NCI-H524 (cell line): ENCODE measurements at places on chromosomes 11 and 22.

- peak; percentile 0 for DNase-seq
These were observed 1.4 kb upstream of the SRSF8 start for GRCh38 chr11:95065336-95065735.

- DNase-seq, result no peak
These were observed 13.6 kb downstream of the CD3E start for GRCh38 chr11:118318124-118318523.

- DNase-seq, result no peak
These were observed 1.2 kb upstream of the ZFP91 start for GRCh38 chr11:58577555-58578135.

- DNase-seq, result no peak
These were observed 2.1 kb upstream of the PLXNB2 start for GRCh38 chr22:50309601-50309991.

DNA sequence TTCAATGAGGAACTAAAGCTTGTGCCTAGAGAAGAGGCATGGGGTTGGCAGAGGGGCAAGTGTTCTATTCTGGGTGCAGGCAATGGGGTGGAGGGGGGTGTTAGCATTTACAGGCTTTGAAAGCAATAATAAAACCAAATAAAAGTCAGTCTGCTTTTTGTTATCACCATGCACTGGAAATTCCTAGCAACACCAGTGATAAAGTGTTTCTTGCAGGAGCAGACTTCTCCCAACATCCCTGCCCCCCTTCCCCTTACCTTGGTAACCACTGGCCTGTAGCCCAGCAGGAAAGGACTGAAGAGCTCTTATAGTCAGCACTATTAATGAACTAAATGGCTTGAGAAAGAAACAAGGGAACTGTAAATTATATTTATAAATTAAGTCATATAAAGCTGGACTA is 65.2 kb upstream of the SESN3 start:
- no peak for DNase-seq

GRCh38 chr11:2189938-2190656 is 18.5 kb upstream of the TH start:
- DNase-seq, result no peak

DNA sequence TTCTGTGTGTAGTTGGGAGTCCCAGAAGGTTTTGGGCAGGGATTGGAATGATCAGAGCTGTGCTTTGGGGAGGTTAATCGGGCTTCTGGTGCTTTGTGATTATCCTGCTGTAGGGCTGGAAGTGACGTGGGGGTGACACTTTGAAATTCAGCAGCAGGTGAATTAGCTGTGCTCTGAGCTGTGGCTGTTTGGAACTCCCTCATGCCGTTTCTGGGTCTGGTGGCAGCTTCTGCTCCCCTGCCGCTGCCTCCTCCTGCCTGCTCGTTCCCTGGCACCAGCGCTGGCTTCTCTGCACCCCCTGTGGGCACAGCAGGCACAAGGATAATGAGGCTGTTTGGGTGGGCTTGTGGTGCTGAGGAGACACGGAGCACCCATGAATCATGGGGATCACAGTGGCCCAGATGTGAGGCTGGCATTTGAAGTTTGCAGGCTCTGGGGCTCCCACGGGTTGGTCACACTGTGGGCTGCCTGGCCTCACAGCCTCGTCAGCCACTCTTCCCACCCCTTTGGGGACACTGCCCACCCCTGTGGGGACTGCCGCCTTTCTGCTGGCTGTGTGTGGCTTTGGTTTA is 49.7 kb downstream of the TBC1D22A start:
- no peak for DNase-seq

DNA sequence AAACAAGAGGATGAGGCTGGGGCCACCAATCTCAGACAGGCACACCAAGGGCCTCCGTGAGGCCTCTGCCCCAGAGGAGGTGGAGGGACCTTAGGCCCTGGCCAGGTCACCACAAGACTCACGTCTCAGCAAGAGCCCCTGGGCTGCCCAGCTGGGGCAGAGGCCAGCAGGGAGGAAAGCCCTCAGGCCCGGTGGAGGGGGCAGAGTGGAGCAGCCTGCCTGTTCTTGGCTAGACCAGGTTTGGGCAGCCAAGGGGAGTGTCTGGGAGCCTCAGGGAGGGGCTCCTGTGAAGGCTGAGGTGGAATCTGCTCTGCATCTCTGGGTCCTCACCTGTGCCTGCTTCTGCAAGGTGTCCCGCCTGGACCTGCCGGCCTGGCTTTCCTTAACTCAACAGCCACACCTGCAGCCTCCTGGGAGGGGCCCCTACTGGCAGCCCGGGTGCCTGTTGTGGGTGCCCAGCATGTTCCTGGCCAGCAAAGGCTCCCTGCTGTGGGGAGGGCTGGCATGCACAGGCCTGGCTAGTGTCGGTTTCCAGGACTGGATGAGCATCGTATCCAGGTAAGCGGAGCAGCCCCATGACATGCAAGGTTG is 11.9 kb downstream of the TTLL12 start:
- DNase-seq, result no peak

- DNase-seq, result no peak
These were observed at the start of gene MS4A6A for GRCh38 chr11:60182541-60183330. Gene MS4A6A, minus strand, starts transcription at chr11:60183083. Its CDS starts 1,356 bp downstream, at chr11:60181727.

- no peak for DNase-seq
These were observed 32.1 kb downstream of the APOL5 start for GRCh38 chr22:35749808-35750207.

DNA sequence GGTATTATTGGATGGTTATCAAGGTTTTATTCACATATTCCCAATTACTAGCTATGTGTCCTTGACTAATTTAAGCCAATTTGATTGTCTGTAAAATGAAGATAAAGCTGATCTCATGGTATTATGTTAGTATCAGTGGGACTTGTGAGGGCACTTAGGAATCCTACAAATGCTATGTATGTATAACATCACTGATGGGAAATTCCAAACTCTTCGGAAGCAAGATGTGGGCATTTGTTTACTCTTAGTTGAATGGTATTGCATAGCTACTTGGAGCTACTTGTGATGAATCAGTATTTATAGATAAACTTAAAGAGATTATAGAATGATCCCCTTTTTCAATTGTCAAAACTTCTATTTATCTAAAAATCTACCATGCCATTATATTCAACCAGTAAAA is 239.9 kb downstream of the CNTN5 start:
- DNase-seq, result no peak

GRCh38 chr22:26445577-26446275 is 16.7 kb downstream of the ASPHD2 start:
- no peak for DNase-seq

- DNase-seq, result no peak
These were observed 1119.0 kb downstream of the BRD1 start for GRCh38 chr22:48708558-48709245.
